ENCODE measurements at places on chromosomes 3 and 15.

DNA sequence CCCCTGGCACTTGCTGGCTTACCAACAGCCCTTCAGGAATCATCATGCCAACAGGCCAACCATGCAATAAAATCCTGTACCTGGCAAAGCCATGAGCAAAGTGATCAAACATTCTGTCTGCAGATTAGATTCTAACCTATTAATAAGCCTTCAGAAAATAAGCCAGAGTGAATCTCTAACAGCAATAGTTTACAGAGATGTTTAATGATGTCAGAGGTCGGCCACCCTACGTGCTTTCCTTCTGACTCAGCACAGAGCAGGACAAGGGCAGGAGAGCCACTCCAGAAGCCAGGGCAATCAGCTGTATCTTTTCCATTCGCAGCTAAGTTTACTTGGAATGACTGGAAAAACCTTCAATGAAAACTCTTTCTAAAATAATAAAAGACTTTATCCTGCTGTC is 13.1 kb downstream of the COL8A1 start:
- no peak for DNase-seq

DNA sequence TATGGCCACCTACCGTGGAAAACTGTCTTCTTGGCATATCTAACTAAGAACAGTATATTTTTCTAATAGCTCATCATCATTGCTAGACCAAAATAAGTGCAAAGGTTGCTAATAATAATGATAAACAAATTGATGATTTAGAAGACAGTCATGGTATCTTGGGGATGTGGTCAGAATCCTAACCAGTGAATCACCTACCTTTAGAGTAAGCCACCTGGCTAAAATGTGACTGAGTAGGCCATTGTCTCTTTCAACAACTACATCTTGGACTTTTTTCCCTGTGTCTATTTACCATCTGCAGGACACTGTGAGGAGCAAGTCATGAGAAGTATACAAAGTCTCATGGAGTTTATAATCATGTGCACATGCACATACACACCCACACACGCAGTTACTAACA is 273.5 kb upstream of the SEMA6D start:
- peak; percentile 39 for DNase-seq

DNA sequence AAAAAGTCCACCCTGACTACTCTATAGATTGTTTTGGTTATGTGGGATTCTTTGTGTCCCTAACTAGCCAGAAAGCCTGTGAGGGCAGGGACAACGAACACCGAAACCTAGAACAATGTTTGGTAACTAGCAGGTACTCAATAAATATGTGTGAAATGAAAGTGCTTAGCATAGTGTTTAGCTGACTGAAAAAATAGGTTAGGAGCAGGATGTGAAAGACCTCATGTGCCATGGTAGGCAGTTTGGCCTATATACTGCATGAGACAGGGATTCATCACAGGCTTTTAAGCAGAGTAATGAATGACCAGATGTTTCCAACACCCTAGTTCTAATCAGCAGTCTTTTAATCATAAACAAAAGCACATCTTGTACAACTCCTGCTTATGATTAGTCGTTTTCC is 64.2 kb downstream of the MYO5A start:
- DNase-seq: no peak

GRCh38 chr3:139548801-139549200 is 9.3 kb upstream of the RBP1 start:
- DNase-seq: no peak

GRCh38 chr3:98887684-98888083 is 13.8 kb downstream of the DCBLD2 start:
- no peak for DNase-seq

- DNase-seq: no peak
Measured at GRCh38 chr3:46557814-46558183, 8.3 kb downstream of the LRRC2 start.

GRCh38 chr3:35184775-35185174 is 454.6 kb upstream of the ARPP21 start:
- DNase-seq: no peak

DNA sequence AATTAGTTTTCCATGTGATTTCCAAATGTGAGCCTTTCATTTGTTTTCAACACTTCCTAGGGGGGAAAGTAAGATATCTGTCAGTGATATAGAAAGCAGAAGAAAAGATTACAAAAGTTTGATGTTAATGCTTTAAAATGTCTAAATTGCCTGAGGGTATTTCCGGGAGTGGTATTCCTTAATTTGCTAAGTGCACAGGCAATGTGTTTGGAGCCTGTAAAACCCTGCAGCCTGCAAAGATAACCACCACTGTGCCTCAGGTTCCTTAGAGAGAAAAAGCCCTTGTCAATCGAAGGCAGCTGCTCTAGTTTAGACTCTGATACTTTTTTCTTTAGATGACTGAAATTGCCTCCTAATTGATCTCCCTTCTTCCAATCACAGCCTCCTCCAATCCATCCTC is 154.9 kb downstream of the SSR3 start:
- DNase-seq: no peak

DNA sequence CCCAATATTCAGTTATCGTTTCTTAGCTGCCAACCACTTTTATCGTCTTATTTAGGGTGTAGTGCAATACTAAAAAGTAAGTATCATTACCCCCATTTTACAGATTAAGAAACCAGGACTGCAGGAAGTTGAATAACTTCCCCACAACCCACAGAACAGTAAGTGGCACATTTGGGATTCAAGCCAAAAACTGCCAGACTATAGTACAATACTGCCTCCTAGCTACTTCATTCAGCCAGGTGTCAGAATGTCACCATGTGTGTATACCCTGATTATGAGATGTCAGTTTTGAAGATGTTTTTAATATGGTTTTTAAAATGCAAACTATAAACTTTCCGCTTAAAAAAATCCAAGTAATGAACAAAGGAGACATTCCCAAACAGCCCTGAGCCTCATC is 74.2 kb upstream of the PROK2 start:
- no peak for DNase-seq

DNA sequence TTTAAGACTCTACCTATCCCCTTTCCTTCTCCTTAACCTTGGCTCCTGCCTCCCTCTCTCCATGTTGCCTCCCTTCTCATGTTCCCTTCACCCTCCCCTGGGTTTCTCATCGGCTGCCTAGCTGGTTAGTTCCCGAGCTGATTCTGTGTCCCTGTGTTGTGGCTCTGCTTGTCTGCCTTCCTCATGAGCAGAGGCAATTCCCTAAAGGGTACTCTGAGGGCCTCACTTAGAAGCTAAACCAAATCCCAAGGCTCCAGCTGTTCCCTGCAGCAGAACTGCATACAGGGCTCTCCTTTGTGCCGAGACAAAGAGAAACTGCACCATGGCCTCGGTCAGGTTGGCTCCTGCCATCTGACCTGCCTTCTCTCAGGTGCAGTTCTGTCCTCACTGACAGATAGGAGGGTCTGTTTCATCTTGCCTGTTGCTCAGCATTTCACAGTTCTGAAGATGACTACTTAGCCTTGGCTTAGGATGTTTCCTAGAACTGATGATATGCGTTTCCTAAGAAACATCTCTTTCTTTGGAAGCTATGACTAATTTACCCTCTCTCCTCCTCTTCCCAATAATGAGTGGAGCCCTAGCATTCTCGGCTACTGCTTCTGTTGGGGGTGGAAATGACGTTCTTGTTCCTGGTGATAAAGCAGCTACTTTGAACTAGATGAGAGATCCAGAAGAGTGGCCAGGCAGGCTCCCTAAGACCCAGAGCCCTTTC is 27.1 kb downstream of the DUOX1 start:
- DNase-seq: peak; percentile 31

DNA sequence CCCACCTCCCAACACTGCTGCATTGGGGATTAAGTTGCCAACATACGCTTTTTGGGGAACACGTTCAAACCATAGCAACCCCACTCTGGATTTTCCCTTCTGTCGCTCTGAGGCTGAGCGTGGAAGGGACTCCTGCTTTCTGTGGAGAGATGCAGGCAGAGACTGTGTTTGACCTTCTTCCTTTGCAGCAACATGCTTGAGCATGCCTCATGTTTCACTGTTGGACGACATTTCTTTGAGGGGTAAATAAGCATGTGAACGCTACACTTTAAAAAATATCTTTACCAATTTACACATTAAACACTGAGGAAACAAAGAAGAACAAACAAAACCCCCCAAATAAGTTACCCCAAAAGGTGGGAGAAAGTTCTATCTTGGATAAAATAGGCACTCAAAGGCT is 14.2 kb upstream of the MAPK6 start:
- no peak for DNase-seq

- no peak for DNase-seq
Measured at GRCh38 chr15:44308415-44308814, 19.9 kb downstream of the GOLM2 start.

GRCh38 chr3:59890639-59891038 is 840.8 kb upstream of the CFAP20DC start:
- no peak for DNase-seq

GRCh38 chr15:101045835-101046691 is 126.9 kb downstream of the LRRK1 start:
- no peak for DNase-seq

DNA sequence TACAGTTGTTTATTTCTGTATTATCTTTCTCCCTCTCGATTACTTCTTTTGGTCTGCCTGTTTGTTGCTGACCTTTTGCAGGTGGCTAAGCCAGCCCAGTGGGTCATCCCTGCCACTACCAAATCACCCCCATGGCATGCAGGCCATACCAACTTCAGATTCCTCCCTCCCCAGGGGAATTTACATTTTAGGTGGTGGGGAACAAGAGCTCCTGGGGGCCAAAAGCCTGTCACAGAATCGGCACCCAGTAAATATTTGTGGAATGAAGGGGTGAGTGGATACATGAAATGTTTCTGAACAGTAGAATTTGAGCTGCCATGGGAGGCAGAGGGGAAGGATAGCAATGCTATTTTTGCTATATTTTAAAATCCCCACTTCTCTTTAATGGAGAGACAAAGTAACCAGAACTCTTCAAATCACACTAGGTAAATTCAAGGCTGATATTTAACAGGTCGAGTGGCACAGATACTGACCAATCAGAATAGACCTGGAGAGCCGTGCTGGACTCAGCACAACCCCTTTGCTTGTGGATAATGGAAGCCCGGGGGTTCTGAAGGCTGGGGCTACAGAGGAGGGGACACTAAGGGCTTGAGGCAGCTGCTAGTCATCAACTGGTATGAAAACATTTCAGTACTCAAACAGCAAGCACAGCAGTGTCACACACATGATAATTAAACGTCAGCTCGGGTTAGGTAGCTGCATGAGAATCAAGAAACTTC is 54.3 kb upstream of the SMAD3 start:
- no peak for DNase-seq

DNA sequence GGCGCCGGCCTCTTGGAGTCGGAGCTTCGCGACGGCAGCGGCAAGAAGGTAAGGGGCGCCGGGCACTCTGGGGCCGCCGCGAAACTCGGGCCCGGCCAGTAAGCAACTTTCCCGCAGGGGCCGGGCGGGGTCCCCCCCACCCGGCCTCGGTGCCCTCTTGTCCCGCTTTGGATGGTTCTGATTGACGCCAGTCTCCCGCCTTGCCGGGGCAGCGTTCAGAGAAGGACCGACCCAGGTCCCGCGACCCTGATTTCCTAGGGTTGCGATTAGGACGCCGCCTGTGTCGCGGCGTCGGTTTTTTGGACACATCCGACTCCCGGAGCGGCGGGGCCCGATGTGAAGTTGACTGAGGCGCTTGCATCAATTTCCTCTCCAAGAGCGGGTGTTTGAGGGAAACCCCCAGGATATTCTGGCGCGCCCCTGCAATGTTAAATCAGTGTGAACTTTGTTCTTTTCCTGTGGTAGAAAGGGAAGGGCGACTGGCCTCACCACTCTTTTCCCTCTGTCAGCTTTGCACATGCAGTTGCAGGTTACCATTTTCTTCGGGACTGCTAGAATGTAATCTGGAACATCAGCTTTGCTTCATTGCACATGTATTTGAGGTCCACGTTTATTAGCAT is 755 bp downstream of the PDE8A start:
- no peak for DNase-seq

GRCh38 chr15:51082246-51082645 is 12.5 kb downstream of the TNFAIP8L3 start:
- no peak for DNase-seq

- no peak for DNase-seq
Measured at GRCh38 chr15:48025118-48025517, 95.7 kb upstream of the SLC24A5 start.

GRCh38 chr3:160987982-160988964 is 116.9 kb downstream of the B3GALNT1 start:
- DNase-seq: no peak

- DNase-seq: no peak
Measured at GRCh38 chr3:127501177-127501576, 89.4 kb downstream of the TPRA1 start.

DNA sequence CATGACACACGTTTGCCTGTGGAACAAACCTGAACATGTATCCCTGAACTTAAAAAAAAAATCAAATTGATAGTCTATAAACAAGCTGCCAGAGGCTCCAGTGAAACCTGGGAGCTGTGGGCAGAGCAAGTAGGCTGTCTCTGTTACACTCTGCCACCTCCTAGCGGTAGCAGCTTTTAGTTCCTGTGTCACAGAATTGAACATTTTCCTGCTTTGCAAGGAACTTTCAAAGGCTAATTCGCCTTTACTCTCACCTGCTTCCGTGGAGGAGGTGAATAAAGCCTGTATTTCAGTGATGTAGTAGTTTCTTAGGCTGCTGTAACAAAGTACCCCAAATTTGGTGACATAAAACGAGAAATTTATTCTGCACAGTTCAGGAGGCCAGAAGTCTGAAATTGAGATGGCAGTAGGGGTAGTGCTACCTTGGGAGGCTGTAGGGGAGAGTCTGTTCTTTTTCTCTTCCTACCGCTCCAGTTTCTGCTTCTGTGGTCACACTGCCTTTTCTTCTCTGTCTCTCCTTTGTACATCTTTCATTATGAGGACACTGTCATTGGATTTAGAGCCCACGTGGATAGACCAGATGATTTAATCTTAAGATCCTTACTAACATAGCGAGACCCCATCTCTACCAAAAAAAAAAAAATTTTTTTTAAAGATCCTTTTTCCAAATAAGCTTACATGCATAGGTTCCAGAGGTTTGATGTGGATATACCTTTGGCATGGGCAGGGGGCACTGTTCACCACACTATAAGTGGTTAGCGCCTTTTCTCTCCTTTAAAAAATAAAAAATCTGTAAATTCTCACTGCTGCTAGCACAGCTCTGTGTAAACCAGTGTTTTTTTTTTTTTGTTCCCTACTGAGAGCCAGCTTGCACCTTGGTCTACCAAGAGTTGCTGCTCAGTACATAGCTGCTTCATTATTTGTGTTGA is 25.3 kb downstream of the FBXO22 start:
- no peak for DNase-seq

- no peak for DNase-seq
Measured at GRCh38 chr15:43483297-43484128, 9.4 kb downstream of the TP53BP1 start.

DNA sequence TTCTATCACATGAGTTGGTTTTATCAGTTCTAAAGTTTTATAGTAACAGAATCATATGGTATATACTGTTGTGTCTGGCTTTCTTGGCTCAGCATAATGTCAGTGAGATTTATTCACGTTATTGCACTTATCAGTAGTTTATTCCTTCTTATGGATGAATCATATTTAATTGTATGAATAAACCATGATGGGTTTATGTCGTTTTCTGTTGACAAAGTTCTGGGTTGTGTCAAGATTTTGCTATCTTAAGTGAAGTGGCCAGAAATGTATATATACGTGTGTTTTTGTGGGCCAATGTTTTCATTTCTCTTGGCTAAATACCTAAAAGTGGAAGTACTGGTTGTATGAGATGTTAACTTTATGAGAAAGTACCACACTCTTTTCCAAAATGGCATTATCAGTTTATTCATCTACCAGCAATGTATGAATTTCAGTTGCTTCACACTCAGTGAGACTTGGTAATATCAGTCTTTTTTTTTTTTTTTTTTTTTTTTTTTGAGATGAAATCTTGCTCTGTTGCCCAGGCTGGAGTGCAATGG is 112.4 kb upstream of the DCBLD2 start:
- DNase-seq: peak; percentile 6

- DNase-seq: no peak
Measured at GRCh38 chr3:105222568-105223093, 144.1 kb upstream of the ALCAM start.

Data from epithelial cell of prostate (primary cell).